ENCODE measurements at places on chromosomes 3 and 15.

DNA sequence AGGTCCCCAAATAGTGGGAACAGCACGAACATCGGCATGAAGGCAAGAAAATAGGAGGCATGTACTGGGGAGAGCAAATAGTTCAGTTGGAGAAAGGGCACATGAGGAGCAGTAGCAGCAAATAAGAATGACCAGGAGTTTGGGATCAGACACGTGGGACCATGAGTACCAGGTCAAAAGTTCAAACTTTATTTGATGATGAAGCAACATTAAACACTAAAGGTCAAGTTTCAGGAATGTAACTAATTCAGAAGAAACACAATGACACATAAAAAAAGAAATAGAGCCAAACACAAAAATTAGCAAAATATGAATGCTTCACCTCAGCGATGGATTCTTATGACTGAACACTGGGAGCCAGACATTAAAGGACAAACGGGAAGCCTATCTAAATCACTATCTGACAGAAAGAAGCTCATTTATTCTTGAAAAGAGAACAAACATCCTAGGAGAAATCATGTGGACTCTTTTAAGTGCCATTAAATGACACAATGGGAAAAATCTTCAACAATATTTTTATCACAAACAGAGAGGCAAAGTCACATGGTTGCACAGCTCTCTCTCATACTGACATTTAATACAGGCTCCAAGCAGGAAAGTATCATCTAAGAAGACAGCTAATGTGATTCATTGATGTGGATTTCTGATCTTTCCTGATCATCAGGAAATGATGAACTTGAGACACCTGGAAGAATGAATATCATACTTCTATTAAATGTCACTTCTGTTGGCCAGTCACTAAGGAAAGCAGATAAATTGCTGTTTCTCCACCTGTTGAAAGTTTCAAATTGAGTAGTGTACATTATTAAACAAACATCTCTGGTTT is 216.9 kb upstream of the THBS1 start:
- no peak for DNase-seq

DNA sequence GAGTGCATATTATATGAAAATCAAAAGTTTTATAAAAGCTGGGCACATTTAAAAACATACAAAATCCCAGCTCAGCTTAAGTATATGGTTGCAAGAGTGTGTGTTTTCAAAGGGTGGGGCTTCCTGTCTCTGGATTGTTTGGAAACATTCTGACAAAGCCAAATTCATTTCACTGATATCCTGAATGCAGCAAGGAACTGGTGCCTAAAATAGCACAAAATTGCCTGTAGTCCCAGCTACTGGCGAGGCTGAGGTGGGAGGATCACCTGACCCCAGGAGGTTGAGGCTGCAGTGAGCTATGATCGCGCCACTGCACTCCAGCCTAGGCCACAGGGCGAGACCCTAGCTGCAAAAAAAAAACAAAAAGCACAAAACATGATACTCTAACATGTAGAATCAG is 13.0 kb upstream of the TJP1 start:
- no peak for DNase-seq

DNA sequence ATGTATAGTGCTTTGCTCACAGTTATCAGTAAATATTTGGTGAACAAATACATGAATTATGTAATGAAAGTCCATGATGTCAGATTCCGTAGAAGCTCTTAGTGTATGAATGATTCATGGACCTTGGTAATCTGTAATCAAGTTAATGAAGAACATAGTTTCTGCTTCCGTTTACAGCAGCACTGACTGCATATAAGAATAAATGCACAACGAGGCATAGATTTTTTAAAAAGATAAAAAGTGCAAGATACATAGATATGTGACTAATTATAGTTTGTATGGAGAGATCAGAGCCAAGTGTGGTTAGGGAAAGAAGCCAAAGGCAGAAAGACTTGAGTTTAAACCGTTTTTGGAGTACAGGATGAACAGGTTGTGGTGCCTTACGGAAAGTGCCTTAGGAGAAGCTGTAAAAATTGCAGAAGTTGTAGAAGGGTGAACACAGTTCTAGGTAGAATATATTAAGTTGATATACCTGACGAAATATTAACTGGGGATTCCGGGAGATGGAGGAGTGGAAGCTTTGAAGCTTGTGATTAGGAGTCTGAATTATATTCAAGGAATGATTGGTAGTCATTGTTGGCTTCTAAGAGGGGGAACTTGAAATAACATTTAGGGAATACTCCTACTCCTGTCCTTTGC is 293.1 kb downstream of the NLGN1 start:
- no peak for DNase-seq

DNA sequence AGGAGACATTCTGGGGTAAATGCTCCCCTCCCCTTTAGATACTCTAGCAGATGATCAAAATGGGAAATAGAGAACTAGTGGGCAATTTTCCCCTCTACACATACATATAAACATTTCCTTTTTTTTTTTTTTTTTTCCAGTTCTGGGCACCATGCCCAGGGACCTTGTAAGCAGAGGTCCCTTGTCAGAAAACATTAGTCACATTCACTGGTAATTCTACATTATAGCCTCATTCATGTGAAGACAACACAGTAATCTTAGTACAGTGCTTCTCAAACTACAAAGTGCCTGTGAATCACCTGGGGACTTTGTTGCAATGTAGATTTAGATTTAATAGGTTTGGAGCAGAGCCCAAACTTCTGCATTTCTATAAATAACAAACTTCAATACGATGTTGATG is 60.1 kb upstream of the ACTC1 start:
- DNase-seq: no peak

GRCh38 chr3:114608293-114608692 is 314.5 kb downstream of the TIGIT start:
- no peak for DNase-seq
